ENCODE measurements at places on chromosomes 2 and 18.

- DNase-seq = no peak
Measured at GRCh38 chr18:35192415-35192814, 48.4 kb upstream of the ZNF397 start.

DNA sequence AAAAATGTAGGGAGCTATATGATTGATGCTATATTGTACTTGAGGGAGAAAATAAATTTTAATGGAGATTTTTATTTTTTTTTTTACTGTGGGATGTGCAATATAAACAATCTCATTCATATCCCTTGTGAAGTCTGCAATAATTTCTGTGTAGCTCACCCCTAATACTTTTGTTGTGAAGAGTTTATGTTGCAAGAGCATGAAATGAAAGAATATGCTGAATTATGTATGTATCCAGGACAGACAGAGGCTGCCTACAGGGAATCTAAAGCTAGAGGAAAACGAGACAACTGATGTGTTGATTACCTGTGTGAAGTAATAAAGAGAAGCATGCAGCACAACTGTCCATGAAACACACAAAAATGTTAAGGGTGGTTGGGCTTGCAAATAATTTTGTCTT, 643.3 kb downstream of the DCDC2C start:
- DNase-seq = no peak

DNA sequence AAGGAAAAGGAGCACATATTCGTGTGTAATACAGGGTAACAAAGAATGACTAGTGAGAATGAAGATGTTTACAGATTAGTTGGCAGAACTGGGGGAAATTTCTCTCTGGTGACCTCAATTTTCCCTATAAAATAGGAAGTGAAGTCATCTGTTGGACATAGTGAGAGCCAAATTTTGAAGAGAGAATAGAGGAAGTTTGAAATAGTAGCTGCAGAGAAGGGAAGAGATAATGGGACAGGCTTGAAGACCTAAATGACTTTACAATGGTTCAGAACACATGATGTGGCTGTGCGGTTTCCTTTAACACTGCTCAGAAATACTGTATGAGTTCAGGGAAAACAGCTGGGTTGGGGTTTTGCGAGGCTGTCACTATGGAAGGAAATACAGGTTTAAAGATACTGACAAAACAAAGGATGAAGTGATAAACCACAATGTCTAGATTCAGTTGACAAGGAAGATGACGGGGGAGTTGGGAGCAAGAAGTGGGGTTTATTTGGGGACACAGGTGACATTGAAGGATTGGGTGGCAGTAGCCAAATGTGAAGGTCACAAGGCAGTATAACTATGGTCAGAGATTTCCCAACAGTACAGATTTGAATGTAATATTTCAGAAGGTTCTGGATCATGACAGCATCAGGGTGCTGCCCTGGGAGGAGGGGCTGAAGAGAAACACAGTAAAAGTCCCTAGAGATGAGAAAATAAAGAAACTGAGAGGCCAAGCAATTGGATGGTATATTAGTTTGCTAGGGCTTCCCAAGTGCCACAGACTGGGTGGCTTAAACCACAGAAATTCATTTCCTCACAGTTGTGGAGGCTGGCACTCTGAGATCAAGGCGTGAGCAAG, 82.6 kb upstream of the TANK start:
- peak; percentile 80 for DNase-seq

DNA sequence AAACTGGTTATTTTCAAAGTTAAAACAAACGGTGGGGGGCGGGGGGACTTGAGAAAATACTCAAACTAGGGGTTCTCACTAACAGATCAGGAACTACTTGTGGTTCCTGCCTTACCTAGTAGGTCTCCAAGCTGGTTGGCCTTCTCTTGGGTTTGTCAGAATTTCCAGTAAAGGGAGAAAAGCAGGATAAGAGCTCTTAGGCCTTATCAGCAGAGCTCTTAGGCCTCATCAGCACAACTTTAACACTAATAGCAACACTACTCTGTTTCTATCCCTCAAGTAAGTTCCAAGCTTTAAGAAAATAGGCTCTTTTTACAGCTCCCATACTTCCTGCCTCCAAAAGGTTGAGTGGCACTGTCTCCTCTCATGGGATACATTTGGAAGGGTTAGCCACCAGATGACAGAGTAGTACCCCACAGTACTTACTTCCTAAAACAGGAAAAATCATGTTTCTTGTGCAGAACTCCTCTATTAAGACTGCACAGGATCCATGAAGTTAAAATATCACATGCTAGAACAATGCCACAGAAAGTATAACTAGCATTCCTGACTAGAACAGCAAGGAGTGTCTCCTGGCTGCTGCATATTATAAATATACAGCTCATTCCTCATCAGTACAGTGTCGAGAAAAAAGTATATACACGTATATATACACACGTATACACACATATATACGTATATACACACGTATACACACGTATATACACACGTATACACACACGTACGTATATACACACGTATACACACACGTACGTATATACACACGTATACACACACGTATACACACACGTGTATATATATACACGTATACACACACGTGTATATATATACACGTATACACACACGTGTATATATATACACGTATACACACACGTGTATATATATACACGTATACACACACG, 6.1 kb downstream of the FBXO11 start:
- no peak for DNase-seq

GRCh38 chr2:182301093-182301492, 125.7 kb downstream of the PDE1A start:
- DNase-seq = peak; percentile 19

DNA sequence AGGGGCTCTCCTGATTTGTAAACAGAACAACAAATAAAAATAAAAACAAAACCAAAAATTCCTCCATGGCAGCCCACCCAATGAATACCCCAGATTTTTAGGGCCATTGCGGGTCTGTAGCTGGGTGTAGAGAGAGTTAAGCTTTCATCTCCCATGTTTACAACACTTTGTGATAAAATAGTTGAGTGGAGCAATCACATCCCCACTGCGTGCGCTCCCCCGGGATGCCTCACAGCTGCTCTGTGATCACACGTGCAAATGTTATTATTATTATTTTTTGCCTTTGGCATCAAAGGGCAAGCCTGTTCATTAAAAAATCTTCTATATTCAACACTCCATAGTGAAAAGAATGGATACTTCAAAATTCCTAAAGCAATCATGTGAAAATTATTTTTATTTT, 118.0 kb downstream of the MBP start:
- no peak for DNase-seq

DNA sequence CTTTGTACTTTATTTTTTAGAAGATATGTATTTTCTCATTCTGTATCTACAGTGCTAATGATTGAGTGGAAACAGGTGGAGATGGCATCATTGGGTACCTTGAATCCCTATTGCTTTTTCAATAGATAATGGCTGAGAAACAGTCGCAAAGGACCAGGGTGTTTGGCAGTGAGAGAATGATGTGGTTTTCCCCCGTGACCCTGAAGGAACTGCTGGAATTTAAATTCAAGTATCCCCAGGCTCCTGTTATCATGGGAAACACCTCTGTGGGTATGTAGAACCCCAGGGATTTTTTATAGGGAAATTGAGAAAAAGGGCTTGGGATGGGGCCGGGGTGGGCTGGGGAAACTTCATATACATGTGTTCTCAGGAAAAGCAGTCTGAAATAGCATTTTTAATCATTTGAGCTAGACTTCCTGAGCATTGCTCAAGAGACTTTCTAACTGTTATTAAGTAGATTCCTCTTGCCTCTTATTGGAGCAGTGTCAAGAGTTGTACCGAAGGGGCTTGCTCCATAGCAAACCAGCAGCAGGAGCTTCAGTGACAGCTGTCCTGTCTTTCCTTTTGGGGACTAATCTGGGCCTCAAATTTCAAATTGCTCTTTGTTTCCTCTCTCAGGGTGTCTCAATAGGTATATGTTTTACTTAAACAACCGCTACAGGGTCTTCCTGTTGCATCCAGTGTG, 18.9 kb downstream of the AOX1 start:
- no peak for DNase-seq

- DNase-seq = no peak
Measured at GRCh38 chr2:168114619-168115018, 132.8 kb downstream of the STK39 start.

- no peak for DNase-seq
Measured at GRCh38 chr2:238225911-238226697, 13.7 kb downstream of the HES6 start.

Data from pons (tissue), 1 donor.